ENCODE measurements at places on chromosomes 6 and 20.

- DNase-seq: no peak
Observed at GRCh38 chr20:36391456-36391855, 85.3 kb downstream of the DLGAP4 start.

DNA sequence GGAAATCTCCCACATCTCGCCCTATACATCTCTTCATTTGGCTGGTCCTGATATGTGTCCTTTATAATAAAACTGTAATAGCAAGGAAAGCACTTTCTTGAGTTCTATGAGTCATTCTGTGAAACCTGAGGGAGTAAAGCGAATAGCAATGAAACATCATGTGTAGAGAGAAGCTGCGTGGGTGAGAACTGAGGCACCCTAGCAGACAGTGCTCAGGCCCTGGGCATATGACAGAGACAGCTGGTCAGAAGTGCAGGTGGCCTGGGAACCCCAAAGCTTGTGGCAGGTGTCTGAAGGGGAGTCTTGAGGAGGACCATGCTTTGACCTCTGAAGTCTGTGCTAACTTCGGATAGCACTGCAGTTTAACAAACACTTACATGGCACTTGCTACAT is 1.3 kb upstream of the BLOC1S5 start:
- DNase-seq: no peak

GRCh38 chr6:112330071-112330878 is 16.9 kb upstream of the RFPL4B start:
- DNase-seq: peak; percentile 6

DNA sequence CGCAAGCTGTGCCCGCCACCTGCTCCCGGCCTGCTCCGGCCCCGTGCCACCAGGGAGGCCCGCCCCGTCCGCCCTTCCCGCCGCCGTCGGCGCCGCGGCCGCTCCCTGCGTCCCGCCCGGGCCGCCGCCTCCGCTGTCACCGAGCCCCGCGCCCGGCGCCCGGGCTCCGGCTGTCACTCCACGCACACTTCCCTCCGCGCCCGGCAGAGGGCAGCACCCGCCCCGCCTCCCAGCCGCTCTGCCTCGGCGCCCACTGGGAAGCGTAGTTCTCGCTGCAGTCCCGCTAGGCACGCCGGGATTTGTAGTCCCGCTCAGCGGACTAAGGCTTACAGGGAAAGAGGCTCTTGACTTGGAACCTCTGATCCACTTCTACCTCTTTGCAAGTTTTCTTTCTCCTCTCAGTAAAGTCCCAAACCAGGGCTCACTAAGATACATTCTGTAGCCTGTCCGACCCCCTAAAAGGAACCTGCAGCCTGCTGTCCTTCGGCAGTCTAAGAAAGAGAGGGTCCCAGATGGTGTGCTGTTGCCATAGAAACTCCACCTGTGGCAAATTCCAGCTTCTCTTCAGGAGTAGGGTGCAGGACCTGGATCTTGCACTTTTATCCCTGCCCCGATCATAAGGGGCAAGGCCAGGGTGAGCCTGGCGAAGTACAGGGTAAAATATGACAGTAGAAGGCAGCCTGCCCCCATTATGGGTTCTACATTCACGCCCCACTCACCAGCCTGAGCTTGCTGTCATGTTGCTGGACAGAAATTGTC is at the start of gene TFEB:
TSS of gene TFEB (minus strand) at position 182 of the 759 bp plus-strand sequence. CDS start 44,395 bp downstream, outside the sequence.
- peak; percentile 95 for DNase-seq

DNA sequence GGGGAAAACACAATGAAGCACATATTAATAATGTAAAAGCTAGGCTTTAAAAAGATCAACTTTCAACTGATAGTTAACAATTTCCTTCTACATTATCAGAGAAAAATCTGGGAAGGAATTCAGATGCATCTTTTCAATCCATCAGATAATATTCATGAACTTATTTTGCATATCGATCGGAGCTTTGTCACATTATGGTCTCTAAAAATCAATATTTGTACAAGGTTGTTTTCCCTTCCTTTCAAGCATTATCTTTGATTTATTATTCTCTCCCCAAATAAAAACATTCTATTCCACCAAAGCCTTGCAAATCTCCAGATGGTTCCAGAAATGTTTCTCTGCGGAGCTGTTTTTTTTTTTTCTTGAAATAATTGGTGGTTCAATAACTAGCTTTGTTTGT is 101.9 kb downstream of the GPR63 start:
- no peak for DNase-seq

GRCh38 chr6:117976030-117976651 is 69.1 kb downstream of the SLC35F1 start:
- DNase-seq: peak; percentile 84

DNA sequence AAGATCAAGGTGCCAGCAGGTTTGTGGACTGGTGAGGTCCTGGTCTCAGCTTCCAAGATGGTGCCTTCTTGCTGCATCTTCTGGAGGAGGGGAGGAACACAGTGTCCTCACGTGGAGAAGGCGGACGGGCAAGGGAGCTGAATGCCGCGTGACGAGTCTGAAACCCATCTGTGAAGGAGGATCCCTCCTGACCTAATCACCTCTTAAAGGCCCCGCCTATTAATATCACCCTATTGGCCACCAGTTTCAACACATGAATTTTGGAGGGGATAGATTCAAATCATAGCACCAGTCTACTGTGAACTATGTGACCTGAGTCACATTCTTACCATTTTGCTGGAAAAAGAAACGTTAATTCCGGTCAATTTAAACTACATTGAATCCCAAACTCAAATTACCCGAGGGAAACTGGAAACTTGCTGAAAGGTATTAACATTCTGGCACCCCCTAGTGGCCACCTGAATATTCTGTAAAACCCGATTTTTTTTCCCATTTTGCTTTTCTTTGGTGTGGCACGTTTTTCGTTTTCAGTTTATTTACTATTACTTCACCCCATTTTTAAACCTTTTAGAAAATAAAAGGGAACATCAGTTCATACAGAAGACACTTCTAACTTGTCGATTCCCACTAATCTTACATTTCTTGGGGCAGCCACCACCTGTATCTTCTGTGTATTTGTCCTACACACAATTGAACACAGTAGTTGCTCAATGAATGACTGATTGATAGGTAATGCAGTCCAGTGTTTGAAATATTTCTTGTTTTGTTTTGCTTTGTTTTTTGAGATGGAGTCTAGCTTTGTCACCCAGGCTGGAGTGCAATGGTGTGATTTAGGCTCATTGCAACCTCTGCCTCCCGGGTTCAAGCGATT is 17.9 kb upstream of the CCDC170 start:
- DNase-seq: peak; percentile 54

- no peak for DNase-seq
Observed at GRCh38 chr6:150987371-150987828, 121.9 kb downstream of the MTHFD1L start.

- DNase-seq: no peak
Observed at GRCh38 chr20:50693001-50693400, 1.7 kb upstream of the RIPOR3 start.

Measured in pons (tissue), 1 donor.